ENCODE measurements at places on chromosomes 1 and 21. TPM values are rescaled to one million over a fixed set of nuclear protein-coding genes. Genes with fewer than 3 reads are reported as not detected.

Gene TPTE
- total RNA-seq: not detected

Gene KRTAP19-4
- not detected for total RNA-seq

Gene IL10
- 0.26 TPM for total RNA-seq

Gene GNB1
- total RNA-seq: 91.3 TPM

Measured in articular chondrocyte of knee joint (primary cell).